Hematopoietic multipotent progenitor cell treated with erythropoietin and hydrocortisone succinate and interleukin-3 and kit ligand, for 8 days (in vitro differentiated cells): ENCODE measurements at places on chromosomes 1 and 21.

- no peak for DNase-seq
These were observed 40.8 kb upstream of the PRRX1 start for GRCh38 chr1:170623171-170623570.

GRCh38 chr1:10909697-10910680 lies 102.5 kb upstream of the TARDBP start:
- DNase-seq, result peak; percentile 53

- peak; percentile 9 for DNase-seq
These were observed 24.4 kb downstream of the DIO1 start for GRCh38 chr1:53918343-53918742.

- DNase-seq, result no peak
These were observed 11.2 kb upstream of the KCNE2 start for GRCh38 chr21:34352556-34352955.

DNA sequence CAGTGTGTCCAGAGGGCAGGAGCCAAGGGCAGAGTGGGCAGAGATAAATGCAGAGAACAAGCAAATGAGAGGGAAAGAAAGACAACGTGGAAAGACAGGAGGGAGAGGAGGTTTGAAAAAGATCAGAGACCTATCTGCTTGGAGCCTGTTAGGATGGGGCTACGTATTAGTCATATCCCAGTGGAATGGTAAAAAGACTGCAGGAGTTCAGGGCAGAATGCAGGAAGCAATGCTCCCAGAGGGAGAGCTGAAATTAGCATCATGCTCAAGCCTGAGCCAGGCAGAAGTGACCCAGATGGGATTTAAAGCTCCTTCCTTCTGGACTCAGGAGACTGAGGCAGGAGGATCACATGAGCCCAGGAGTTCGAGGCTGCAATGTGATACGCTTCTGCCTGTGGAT lies 261.3 kb upstream of the CHRM3 start:
- DNase-seq, result no peak

DNA sequence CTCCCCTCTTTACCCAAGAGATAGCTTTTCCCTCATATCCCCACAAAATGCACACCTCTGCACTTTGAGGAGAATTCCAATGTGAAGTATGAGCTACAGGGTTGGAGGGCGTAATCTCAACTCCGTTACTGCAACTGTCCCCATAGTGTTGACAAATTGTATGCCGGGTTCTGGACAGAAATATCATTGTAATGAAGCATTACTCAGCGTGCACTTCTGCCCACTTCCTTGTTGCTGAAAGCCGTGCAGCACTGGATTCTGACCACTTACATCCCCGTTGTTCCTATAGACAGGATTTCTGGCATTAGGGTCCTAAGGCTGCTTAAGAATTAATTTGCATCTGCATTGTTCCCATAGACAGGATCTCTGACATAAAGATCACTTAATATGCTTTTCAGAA lies 205.6 kb downstream of the RHOU start:
- DNase-seq, result no peak

- no peak for DNase-seq
These were observed 35.4 kb downstream of the ENAH start for GRCh38 chr1:225617479-225617878.

GRCh38 chr1:231428377-231428776 lies 6.3 kb upstream of the EGLN1 start:
- DNase-seq, result no peak

GRCh38 chr1:151988405-151988923 lies 5.2 kb downstream of the S100A10 start:
- DNase-seq, result peak; percentile 50

DNA sequence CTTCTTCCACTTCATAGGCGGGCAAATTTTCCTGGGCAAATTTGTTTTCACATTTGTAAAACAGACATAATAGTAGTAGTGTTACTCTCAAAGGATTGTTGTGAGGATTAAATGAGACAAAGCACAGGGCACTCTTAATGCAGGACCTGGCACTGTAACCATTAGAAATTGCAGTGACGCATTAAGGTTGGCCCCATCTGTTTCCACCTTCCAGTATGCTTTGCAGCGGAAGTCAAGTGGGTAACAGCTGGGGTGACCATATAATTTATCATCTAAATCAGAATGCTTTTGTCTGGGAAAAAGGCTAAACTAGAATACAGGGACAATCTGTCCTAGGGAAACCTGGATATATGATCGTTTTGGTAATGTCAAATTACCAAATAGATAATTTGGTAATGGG lies 132.5 kb upstream of the CACHD1 start:
- no peak for DNase-seq

DNA sequence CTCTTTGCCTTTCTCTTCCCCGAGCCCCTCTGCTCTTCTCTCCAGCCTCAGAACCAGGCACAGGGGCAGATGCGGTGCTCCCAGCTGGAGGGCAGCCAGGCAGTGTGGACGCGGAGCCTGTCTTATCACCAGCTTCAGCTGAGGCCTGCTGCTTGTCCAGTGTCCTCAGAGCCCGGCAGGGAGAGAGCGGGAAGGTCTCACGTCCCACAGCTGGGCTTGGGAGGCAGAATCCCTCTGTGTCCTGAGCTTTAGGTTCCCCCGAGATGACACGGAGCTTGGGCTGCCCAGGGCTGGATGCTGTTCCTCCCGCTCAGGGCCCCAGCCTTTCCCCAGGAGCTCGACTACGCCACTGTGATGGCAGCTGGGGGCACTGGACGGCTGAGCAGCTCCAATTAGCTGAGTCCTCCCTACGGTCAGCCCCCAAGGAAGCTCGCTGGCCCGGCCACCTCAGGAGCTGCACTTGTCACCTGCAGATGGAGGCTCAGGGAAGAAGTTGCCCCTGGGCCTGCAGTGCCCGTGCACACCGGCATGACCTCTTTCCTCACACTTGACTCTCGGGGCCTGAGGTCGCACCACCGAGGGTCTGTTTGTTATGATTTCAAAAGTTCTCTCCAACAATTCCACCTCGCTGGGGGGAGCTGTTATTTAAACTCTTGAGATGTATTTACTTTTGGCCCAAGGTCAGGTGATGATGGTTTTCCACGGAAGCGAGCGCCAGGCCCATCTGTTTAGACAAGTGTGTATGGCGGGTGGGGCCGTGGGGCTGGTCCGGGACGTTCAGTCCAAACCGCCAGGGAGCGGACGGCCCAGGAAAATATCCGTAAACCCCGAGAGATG lies 127.3 kb downstream of the SIK1 start:
- no peak for DNase-seq

DNA sequence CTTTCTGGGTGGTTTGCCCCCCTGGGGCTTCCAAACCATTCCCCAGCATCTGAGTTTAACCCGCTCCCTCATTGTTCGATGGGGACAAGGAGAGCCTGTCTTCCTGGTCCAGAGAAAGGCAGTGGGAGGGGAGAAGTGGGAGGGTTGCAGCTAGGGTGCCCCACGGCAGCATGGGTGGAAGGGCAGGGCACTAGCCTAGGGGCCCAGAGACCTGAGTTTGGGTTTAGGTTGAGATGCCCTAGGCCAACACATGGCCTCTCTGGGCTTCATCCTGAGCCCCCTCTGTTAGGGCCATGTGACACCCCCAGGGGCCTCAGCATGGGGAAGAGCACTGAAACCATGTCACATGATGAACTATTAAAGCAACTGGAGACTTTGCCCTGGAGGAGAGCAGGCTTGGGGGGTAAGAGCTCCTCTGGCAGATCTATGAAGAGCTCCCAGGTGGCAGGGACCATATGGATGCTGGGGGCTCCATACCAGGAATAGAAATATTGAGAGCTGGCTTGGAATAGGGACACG lies 9.7 kb upstream of the RUNX3 start:
- no peak for DNase-seq

DNA sequence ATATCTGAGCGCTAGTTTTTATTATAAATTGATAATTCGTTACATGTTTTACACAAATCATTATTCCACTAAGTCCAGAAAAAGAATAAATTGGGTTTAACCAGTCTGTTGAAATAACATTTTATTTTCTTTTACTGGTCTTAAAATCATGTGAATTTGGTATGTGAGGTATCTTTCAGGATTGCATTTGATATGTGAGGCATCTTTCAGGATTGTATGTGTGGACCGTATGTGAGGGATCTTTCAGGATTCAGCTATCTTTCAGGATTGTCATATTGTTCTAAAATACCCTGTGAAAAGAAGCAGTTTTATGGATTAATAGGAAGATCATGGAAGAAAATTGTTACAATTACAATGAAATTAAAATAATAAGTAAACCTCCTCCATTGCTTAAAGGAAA lies 42.9 kb downstream of the USP25 start:
- no peak for DNase-seq

GRCh38 chr1:29454616-29455380 lies 218.5 kb downstream of the PTPRU start:
- no peak for DNase-seq
